ENCODE measurements at places on chromosomes 5 and 9. TPM values are rescaled to one million over a fixed set of nuclear protein-coding genes. Genes with fewer than 3 reads are reported as not detected.

The SHC3 gene
- 0.96 TPM for total RNA-seq

The C9orf85 gene
- total RNA-seq = 6.3 TPM

The FCN1 gene
- 2.9 TPM for total RNA-seq

The SEPTIN8 gene
- 27.2 TPM for total RNA-seq

The GABBR2 gene
- 1.1 TPM for total RNA-seq

The TMC1 gene
- total RNA-seq = 0.25 TPM

The PIK3R1 gene
- 132 TPM for total RNA-seq

The IFNB1 gene
- not detected for total RNA-seq

The IL3 gene
- total RNA-seq = not detected

The G3BP1 gene
- total RNA-seq = 95.0 TPM

The CHSY3 gene
- total RNA-seq = 0.85 TPM

The KCNV2 gene
- not detected for total RNA-seq

The ADGRD2 gene
- not detected for total RNA-seq

The NR5A1 gene
- total RNA-seq = not detected

The FRMD3 gene
- total RNA-seq = 131 TPM

The GPR150 gene
- 0.14 TPM for total RNA-seq

The CDHR2 gene
- 0.33 TPM for total RNA-seq

The SLC34A3 gene
- not detected for total RNA-seq

The GPR21 gene
- total RNA-seq = 0.58 TPM

The CTNND2 gene
- total RNA-seq = 18.4 TPM

The FREM1 gene
- total RNA-seq = 3.0 TPM

The GFI1B gene
- 0.27 TPM for total RNA-seq

The CDX1 gene
- not detected for total RNA-seq

The GABRA1 gene
- total RNA-seq = not detected

The PIP5KL1 gene
- total RNA-seq = 0.85 TPM

The ZNF366 gene
- 8.1 TPM for total RNA-seq

The PFN3 gene
- not detected for total RNA-seq

The HMMR gene
- 0.91 TPM for total RNA-seq

The NUDT12 gene
- total RNA-seq = 13.6 TPM

The CAVIN4 gene
- 50.9 TPM for total RNA-seq

The CBY3 gene
- not detected for total RNA-seq

The HEMGN gene
- 0.14 TPM for total RNA-seq

The GZMA gene
- total RNA-seq = 1.5 TPM

The FRMPD1 gene
- total RNA-seq = 1.1 TPM

The KIAA0825 gene
- 2.2 TPM for total RNA-seq

The PDE6A gene
- total RNA-seq = 0.22 TPM

The DENND1A gene
- 12.2 TPM for total RNA-seq

Data from left ventricle myocardium inferior (tissue), 1 donor.